Central memory CD8-positive, alpha-beta T cell (primary cell): ENCODE measurements at places on chromosomes 4 and X.

- DNase-seq, result no peak
Observed at GRCh38 chr4:8227201-8227770, 28.2 kb downstream of the SH3TC1 start.

DNA sequence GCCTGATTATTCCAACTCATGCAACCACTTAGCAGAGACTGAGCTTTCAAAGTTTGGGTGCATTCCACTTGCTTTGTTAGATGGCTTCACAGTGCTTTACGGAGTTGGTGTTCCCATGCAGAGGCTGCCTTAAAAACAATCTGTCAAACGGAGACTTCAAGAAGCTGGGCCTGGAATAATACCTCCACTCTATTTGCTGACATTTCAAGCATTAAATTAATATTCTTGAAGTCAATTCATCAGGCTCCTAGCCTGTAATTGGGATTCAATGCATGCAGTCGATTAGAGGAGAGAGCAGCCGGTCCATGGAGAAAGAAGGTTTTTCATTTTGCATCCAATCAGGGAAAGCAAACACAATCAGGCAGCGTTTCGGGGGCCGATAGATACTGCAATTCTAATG is 314.7 kb upstream of the PRKX start:
- DNase-seq, result no peak

- no peak for DNase-seq
Observed at GRCh38 chrX:21438792-21439191, 64.6 kb downstream of the CNKSR2 start.

DNA sequence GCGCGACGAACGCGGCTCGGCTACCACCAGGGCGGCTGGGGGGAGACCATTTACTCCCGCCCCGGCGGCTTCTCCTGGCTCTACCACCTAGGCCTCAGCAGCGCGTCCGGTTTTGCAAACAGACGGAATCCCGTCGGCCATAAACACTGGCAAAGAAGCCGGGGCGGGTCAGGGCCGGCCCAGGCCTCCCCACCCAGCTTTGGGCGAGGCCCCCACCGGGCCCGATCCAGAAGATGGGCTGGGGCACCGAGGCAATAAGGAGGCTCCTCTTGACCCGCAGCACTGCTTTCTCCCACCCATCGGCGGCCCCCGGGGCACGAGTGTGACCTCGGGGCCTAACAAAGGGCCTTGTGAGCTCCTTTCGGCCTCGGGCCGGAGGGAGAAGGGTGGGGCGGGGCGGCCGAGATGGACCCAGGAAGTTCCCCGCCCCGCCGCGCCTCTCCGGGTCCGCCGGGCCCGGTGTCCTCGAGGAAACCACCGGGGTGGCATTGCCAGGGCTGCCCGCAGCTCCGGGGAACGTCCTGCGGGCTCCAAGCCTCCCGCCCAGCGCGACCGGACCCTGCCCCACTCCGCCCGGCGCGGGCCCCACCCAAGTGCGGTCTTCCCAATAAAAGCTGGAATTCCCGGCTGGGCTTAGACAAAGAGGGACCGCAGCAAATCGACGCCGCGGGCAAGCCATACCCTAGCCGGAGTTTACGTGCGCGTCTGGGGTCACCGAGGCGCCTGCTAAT is 5.9 kb downstream of the BCOR start:
- no peak for DNase-seq

DNA sequence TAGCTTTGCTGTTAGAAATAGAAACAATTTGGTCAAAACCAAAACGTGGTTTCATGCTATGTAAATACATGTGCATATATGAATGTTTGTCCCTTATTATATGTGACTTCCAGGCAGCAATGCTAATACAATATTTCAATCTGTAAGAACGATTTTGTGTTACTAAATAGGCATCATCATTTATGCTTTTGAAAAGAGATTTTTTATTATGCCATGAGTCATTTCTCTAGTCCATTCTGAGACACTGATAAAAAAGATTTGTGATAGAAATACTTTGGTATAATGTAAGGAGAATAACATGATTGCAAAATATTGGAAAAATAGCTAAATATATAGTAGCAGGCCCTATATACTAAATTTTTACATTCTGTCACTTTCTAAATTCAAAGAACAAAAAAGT is 28.9 kb downstream of the SYNPO2 start:
- no peak for DNase-seq

DNA sequence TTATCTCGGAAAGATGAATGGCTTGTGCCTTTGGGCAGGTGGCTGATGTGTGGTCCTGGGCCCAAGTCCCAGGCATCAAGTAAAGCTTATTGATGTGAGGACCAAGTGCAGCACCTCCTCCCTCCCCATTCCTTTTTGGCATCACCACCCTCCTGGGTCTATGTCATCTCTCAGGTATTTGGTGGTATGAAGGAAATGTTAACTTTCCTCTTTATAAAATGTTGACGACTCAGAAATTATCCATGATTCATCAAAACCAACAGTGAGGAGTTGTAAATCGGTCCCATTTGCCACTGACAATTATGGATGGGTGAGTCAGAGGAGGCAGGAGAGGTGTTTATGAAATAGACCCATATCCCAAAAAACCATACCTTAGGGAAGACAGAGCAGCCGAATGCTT is 229.4 kb upstream of the GATB start:
- DNase-seq, result no peak
